ENCODE measurements at places on chromosomes 6 and 20.

- DNase-seq = no peak
Observed at GRCh38 chr6:139939189-139939979, 564.9 kb upstream of the CITED2 start.

DNA sequence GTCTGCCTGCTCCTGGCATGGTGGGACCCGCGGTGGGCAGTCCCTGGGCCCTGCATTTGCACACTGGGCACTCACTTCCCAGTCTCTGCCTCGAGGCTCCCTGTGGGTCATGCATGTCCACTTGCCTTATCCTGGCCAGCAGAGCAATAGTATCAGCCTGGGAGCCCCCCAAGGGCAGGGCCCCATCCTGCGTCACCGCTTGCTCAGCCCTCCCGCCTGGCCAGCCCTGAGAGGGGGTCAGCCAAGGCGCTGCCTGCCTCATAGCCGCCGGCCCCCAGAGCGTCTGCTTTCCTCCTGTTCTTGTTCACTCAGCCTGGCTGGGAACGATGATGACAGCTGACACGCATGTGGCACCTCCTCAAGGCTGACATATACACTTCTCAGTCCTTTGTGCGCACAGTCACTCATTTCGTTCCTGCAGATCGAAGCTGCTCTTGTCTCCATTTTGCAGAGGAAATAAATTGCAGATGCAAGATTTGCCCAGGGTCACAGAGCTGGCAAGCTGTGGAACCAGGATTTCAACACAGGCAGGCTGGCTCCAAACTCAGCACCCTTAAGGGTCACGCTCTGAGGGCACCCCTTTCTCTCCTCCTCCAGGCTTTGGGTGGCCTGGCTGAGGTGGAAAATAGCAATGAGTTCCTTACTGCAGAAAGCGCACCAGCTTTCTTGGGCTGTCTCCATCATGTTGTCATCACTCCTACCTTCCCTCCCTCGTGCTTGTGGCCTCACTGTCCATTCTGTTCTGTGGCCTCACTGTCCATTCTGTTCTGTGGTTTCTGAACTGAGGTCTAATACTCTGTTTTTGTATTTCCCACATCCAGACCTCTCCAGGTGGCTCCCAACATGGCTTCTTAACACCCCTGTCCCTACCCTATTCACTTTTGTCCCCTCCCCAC lies 17.2 kb downstream of the KCNK17 start:
- DNase-seq = no peak

- no peak for DNase-seq
Observed at GRCh38 chr6:39280247-39280731, 33.9 kb downstream of the KCNK17 start.

DNA sequence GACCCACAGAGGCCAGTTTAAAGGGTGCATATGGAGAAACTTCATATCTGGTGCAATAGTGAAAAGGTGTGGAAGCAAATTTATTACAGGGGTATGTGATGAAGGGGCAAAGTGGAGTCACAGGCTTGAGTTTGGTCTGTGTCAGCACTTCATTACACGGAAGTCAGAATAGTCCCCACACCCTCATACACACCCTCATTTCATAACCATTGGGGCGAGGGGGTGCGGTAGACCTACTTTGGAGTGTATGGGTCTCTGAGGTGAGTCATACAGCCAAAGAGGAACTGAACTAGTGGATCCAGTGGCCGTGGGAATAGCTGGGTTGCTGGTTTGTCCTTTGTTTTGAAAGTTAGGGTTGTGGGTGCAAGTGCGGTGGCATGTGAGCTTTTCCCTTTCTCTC lies 3.3 kb downstream of the TM9SF4 start:
- no peak for DNase-seq

- no peak for DNase-seq
Observed at GRCh38 chr20:20259533-20259932, 108.4 kb upstream of the INSM1 start.

GRCh38 chr6:154134471-154135147 lies 95.6 kb downstream of the OPRM1 start:
- no peak for DNase-seq

- no peak for DNase-seq
Observed at GRCh38 chr20:48718786-48719578, 108.8 kb downstream of the PREX1 start.

- DNase-seq = no peak
Observed at GRCh38 chr6:41247288-41247865, 19.2 kb downstream of the TREML4 start.

GRCh38 chr6:111951497-111952085 lies 78.3 kb upstream of the FYN start:
- DNase-seq = no peak

- DNase-seq = no peak
Observed at GRCh38 chr6:22926790-22927354, 357.5 kb downstream of the HDGFL1 start.

- DNase-seq = no peak
Observed at GRCh38 chr6:79898076-79898475, 49.3 kb downstream of the ELOVL4 start.

DNA sequence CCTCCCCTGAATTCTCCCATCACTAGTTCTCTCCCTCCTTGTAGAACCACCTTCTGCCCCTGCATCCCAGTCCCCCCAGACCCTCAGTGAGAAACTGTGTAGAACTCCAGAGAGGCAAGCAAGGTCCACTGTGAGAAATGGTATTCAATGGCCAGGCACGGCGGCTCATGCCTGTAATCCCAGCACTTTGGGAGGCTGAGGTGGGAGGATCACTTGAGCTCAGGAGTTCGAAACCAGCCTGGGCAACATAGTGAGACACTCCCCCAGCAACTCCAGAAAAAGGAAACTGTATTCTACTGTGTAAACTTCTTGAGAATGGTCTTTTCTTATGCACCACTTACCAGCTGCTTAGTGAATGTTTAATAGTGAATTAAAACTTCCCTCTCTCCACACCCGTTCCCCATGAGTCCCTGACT lies 8.2 kb upstream of the CD83 start:
- no peak for DNase-seq

DNA sequence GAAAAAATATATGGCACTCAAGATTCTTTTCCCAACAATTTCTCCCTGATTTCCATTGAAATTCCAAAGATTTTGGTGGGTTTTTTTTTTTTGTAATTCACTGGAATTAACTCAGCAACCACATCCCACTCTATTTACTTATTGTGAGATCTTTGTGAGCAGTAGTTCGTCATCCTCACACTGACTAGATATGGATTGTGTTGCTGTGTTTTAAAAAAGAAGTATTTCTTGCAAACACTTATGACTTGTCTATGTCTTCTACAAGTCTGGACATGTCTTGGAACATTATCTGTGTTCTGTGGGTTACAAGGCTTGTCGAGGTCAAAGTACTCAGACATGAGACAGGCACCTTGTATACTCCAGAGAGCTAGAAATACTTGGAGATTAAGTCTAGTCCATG lies 7.3 kb upstream of the TENT5A start:
- DNase-seq = no peak

GRCh38 chr6:80133020-80133419 lies 26.5 kb downstream of the BCKDHB start:
- peak; percentile 46 for DNase-seq

DNA sequence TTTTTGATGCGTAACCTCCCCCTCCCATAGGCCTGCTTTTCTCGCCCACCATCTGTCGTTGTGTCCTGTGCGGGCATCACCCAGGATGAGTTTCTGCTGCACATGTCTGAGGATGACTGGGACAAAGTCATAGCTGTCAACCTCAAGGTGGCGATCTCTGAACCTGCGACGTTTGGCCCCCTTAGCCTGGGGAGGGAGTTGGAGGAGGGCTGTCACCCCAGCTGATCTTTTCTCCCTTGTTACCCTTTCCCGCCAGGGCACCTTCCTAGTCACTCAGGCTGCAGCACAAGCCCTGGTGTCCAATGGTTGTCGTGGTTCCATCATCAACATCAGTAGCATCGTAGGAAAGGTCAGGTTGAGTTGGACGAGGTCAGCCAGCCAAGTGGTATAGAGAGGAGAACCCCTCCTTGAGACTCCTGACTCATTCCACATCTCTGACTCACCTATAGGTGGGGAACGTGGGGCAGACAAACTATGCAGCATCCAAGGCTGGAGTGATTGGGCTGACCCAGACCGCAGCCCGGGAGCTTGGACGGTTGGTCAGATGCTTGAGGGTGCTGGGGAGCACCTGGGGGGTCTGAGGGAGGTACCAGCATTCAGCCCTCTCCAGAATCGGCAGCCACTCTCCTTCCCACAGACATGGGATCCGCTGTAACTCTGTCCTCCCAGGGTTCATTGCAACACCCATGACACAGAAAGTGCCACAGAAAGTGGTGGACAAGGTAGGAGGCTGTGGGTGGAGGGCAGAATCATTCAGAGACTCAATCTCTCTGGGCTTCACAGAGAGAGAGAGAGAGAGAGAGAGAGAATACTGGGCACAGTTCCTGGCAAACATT lies 954 bp downstream of the HSD17B8 start:
- DNase-seq = no peak

DNA sequence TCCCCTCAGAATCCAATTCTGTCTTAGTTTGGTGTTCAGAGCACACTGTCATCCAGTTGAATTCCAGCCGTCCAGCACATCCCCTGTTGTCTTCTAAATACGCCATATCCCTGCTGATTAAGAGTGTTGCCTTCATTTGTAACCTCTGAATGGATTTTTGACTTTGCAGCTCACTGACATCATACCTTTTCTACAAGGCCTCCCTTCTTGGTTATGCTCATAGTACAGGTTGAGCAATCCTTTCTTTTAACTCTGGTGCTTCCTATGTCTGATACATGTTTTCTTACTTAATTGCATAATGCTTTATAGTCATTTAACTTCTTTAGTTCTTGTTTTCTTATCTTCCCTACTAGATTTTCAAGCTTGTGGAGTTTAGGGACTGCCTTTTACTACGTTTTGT lies 36.4 kb downstream of the XRN2 start:
- DNase-seq = no peak

GRCh38 chr20:9517297-9518162 lies 3.1 kb downstream of the LAMP5 start:
- DNase-seq = no peak

DNA sequence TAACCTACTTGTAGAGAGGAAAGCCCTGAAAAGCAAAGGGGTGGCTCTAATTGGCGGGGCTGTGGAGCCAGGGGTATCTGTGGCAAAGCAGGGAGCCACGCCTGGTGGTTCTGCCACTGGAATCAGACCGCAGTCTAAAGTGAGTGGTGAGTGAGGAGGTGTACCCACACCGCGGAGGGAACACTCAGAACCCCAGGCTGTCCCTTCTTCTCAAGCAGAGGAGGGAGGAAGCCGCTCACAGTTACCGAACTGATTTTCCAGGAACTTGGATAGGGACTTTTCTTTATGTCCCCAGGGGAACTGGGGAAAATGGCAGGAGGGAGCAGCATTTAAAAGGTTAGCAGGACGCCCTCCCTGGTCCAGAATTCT lies 287.2 kb downstream of the TAF4 start:
- no peak for DNase-seq

DNA sequence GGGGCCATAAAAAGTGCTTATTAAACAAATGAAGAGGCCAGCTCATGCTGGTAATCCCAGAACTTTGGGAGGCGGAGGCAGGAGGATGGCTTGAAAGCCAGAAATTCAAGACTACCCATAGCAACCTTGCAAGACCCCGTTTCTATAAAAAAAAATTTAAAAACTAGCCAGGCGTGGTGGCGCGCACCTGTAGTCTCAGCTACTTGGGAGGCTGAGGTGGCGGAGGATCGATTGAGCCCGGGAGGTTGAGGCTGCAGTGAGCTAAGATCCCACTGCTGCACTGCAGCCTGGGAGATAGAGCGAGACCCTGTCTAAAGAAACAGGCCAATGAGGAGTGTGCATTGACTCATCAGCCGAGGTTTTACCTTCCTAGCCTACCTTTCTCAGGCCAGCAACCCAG lies 15.2 kb downstream of the NPEPL1 start:
- no peak for DNase-seq

GRCh38 chr20:53623454-53624211 lies 30.0 kb upstream of the ZNF217 start:
- peak; percentile 70 for DNase-seq

- no peak for DNase-seq
Observed at GRCh38 chr6:119735530-119735929, 386.0 kb upstream of the MAN1A1 start.

GRCh38 chr6:97085772-97086171 lies 161.2 kb downstream of the KLHL32 start:
- no peak for DNase-seq

- no peak for DNase-seq
Observed at GRCh38 chr6:152783217-152783878, 32.8 kb downstream of the VIP start.

- DNase-seq = no peak
Observed at GRCh38 chr20:51382111-51382985, 160.2 kb downstream of the NFATC2 start.

GRCh38 chr6:63785006-63785405 lies 149.4 kb downstream of the PHF3 start:
- no peak for DNase-seq

GRCh38 chr20:34437330-34437986 lies 74.4 kb downstream of the ITCH start:
- no peak for DNase-seq

DNA sequence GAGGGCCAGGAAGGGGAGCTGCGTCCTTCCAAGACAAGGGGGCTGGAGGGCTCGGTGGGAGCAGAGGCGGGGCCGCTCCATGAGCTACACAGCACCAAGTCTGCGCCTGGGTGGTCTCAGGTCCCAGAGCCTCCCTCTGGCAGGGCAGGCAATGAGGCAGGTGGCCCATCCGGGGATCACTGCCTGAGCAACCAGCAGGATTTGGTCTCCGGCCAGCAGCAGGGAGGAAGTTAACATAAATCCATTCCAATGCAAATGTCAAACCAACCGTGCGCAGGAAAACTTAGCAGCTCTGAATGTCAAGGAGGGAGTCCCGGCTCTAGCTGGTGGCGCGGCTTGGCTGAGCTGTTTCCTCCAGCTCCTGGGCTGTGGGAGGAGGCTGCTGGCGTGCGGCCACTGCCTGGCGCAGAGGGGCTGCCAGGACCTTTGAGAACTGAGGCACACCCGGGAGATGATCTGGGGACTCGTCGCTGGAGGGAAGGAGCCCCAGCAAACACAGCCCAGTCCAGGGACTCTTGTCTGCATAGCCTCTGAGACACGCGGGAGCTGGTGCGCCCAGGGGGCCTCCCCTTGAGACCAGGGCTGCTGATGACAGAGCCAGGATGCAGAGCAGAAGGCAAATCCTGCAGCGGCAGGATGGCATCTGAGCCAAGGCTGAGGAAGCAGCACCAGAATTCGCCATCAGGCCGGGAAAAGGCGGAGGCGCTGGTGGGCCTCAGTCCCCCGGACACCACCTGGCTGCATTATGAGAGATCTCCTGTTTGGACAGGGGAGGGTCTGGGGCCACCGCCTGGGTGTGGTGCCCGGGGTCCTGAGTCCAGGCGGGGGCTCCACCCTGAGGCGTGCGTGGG lies 33.1 kb upstream of the CHRNA4 start:
- peak; percentile 10 for DNase-seq

GRCh38 chr6:9532621-9533557 lies 882.0 kb downstream of the TFAP2A start:
- no peak for DNase-seq

GRCh38 chr6:74762841-74763240 lies 443.0 kb downstream of the COL12A1 start:
- no peak for DNase-seq

DNA sequence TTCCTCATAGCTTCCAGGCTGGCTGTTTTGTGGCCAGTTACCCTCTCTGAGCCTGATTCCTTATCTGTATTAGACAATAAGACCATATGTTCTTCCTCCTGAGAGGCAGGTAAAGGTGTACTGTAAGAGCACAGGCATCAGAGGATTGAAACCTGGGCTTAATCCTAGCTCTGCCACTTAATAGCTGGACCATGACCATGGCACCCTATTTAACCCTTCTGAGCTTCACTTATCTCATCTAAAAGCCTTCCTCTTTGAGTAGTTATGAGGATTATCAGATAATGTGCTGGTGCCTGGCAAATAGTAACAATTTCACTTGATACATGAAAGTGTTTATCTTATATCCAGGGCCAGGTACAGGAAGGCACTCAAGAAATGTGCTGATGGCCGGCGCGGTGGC lies 34.9 kb downstream of the BCL2L1 start:
- DNase-seq = no peak

Measured in globus pallidus (tissue), 1 donor.